ENCODE measurements at places on chromosomes 2 and 18.

DNA sequence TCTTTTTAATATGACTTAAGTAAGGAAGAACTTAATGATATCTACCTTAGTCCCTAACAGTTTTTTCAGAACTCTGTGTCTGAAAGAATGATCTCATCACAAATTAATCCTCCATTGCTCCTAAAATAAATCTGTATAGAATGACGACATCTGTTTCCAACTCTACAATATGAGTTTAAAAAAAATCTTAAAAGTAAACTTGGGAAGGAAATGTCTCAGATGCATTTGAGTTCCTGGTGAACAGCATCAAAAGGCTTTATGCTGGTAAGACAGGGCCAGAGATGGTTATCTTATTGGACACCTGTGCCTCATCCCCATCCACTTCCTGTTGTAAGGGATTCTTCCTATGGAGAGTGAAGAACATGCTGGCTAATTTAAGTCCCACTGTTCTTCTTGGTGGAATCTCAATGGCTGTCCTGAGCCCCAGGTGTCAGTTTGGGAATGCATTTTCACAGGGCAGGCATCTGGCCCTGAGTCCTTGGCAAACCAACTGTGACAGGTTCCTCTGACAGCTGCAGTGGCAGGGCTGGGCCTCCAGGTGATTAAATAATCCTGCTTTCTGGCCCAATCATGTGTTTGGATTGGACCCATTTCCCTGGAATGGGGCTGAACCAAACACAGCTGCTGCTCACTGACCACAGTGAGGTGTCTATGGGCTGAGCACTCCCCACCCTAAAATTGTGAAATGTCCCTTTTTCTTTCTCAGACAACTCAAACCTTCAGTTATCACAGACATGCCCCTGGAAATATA lies 12.9 kb upstream of the NCKAP5 start:
- DNase-seq, result no peak

DNA sequence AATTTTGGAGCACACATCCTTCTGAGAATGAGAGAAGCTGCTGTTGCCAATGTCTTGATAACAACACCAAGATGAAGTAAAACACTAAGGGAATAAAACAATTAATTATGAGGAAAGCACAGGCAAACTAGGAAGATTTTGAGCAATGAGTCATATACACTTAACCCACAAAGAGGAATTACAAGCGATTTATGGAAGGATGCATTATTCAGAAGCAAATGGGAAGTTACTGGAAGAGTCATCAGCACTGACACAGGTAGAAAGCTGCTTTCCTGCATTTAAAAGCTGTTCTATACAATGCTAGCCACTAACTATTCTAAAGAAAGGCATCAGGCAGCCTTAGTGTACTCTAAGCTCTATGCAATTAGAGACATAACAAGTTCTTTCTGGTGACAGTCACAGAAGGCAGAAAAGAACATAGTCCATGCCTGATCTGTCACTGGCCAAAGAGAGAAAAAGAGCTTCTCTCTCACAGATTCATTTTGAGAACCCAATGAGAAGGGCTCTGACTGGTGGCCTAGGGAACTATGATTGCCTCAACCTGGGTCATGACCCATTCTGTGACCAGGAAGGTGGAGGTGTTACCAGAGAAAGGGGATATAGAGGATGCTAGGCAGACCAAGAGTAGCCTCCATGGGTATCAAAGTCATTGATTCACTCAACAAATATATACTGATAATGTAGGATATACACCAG lies 45.4 kb downstream of the M1AP start:
- DNase-seq, result no peak

DNA sequence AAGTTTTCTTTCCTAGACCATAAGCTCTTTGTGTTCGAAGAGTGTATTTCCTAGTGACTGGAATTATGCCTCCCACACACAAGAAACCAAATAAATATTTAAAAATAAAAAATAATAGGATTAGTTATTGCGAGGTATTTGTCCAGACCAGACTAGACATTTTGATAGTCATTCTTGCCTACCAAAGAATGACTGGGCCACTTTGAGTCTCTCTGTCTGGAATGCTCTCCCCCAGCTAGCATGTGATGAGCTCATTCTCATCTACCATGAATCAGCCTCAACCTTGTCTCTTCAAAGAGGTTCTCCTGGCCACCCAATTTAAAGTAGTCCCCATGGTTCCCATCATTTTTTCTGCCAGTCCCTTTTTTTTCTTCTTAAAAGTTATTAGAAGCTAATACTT lies 13.9 kb upstream of the DSC1 start:
- DNase-seq, result no peak

- DNase-seq, result no peak
Observed at GRCh38 chr2:238168196-238169047, 9.7 kb downstream of the ERFE start.

DNA sequence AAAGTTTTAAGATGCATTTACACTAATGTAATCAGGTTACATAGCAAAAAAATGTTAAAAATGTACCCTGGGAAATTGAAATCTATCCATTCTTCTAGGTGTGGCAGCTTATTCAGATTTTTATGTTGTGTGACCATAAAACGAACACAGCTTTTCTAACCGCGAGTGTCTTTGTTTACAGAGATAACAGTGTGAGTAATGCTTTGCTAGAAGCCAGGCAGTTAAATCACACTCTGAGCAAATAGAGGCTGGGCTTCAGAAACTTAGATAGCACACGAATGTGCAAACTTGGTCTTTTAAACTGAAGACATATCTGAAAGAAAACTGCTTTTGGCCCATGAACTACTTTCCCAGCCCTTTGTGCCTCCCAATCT lies 116.1 kb downstream of the SPTBN1 start:
- no peak for DNase-seq

- no peak for DNase-seq
Observed at GRCh38 chr2:64793701-64794100, 140.0 kb upstream of the SERTAD2 start.

DNA sequence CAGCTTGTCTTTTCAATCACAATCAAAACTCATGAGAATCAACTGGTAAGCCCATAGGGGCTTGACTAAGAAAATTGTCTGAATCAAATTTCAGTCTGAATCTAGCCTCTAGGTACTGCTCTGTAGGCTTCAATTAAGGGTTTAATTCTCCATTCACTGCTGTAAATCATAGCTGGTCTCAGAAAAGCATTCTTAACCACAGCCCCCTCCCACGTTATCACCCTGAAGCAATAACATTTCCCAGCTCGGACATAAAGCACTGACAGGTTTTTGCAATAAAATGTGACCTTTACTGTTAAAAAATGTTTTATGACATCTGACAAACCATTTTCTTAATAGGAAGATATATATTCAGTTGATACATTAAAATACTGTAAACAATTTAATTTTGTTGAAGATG lies 55.0 kb downstream of the LRP1B start:
- no peak for DNase-seq

- DNase-seq, result no peak
Observed at GRCh38 chr18:13565228-13565627, 161.1 kb downstream of the FAM210A start.

- no peak for DNase-seq
Observed at GRCh38 chr2:219629976-219630695, 2.7 kb downstream of the SLC4A3 start.

GRCh38 chr2:20214566-20215182 lies 10.3 kb downstream of the SDC1 start:
- DNase-seq, result no peak

GRCh38 chr2:23559561-23560239 lies 174.7 kb downstream of the KLHL29 start:
- DNase-seq, result no peak

DNA sequence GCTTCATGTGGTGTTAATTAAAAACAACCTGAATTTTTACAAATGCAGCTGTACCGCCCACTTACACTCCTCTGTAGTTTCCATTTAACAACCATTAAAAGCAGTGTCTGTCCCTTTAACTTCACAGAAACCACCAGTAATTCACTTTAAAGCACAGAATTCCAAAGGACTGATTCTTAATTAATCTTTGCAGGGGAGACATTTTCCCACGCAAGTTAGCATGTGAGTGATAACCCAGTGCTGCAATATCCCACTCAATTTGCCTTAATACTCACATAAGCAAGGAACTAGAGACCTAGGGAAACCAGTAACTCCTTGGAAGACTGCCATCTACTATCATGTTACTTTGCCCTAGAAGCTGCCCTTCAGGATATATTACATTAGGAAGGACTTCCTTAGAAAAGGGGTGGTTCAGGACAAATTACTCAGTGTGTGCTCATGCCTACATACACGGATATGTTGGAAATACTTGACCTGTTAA lies 102.3 kb downstream of the OSR1 start:
- no peak for DNase-seq

GRCh38 chr2:219650426-219651248 lies 23.2 kb downstream of the SLC4A3 start:
- no peak for DNase-seq

GRCh38 chr18:79453816-79454735 lies 58.3 kb downstream of the NFATC1 start:
- no peak for DNase-seq
